A549 treated with GW870086 at 1 μM for 4 hours (cell line): ENCODE measurements at places on chromosomes 4 and X. TPM values are rescaled to one million over a fixed set of nuclear protein-coding genes. Genes with fewer than 3 reads are reported as not detected.

The USP53 gene
- total RNA-seq = 7.3 to 11.9 TPM (median 10.5 TPM) in 5 replicates

The PNMA5 gene
- not detected in 5 replicates for total RNA-seq

The CLDN2 gene
- total RNA-seq = 5.8 to 8.3 TPM (median 7.4 TPM) in 5 replicates

The MYOZ2 gene
- total RNA-seq = not detected in 5 replicates

The DRP2 gene
- 0.06 to 0.19 TPM (median 0.16 TPM) in 5 replicates for total RNA-seq

The HSD17B13 gene
- total RNA-seq = 0.06 to 0.10 TPM (median 0.07 TPM) in 3 of 5 replicates, not detected in the others

The NOX1 gene
- total RNA-seq = 0.07 to 0.17 TPM in 2 of 5 replicates, not detected in the others
